ENCODE measurements at places on chromosomes 5 and 9. TPM values are rescaled to one million over a fixed set of nuclear protein-coding genes. Genes with fewer than 3 reads are reported as not detected.

Gene F2RL2
- 0.39 TPM for total RNA-seq

Gene SYNPO
- total RNA-seq: 5.4 TPM

Gene FOXD4L5
- not detected for total RNA-seq

Gene JMY
- 6.4 TPM for total RNA-seq

Gene ANKRD18A
- total RNA-seq: 1.1 TPM

Gene TMC1
- not detected for total RNA-seq

Gene SH2D3C
- not detected for total RNA-seq

Gene LIX1
- total RNA-seq: not detected

Gene PPP3R2
- total RNA-seq: not detected

Gene BARX1
- total RNA-seq: 1.5 TPM

Gene ENG
- 4.1 TPM for total RNA-seq

Gene PFN3
- not detected for total RNA-seq

Gene CDC25C
- 60.2 TPM for total RNA-seq

Gene TMEM250
- 49.5 TPM for total RNA-seq

Gene LCN9
- total RNA-seq: not detected

Gene SLCO6A1
- 0.48 TPM for total RNA-seq

Gene ELOVL7
- total RNA-seq: 8.3 TPM

Gene ADAMTS16
- total RNA-seq: 11.6 TPM

Gene STOML2
- total RNA-seq: 248 TPM

Gene MLANA
- total RNA-seq: not detected

Gene RHOBTB3
- 120 TPM for total RNA-seq

Gene ALDH7A1
- total RNA-seq: 27.4 TPM

Gene MARVELD2
- 3.8 TPM for total RNA-seq

Gene AJM1
- total RNA-seq: 0.18 TPM

Gene FAXDC2
- total RNA-seq: 0.12 TPM

Gene SIT1
- not detected for total RNA-seq

Gene LHX3
- total RNA-seq: not detected

Gene CYSRT1
- total RNA-seq: not detected

Gene WASHC1
- total RNA-seq: 3.8 TPM

Gene PCDHGA12
- not detected for total RNA-seq

Gene CCDC171
- 0.57 TPM for total RNA-seq

Gene NDST1
- total RNA-seq: 34.7 TPM

Gene FGD3
- total RNA-seq: 0.06 TPM

Gene GPR151
- not detected for total RNA-seq

Gene ENTREP1
- 0.74 TPM for total RNA-seq

Gene INSL6
- total RNA-seq: not detected

Gene AMBP
- 0.91 TPM for total RNA-seq

Gene SLC27A6
- 1.1 TPM for total RNA-seq

Gene PRLR
- 0.29 TPM for total RNA-seq

Gene INSYN2B
- 5.6 TPM for total RNA-seq

Gene NOXA1
- not detected for total RNA-seq

Gene SHB
- 27.4 TPM for total RNA-seq

Gene NUTM2G
- total RNA-seq: under 0.01 TPM

Gene SLC4A9
- total RNA-seq: not detected

Gene IFNA21
- not detected for total RNA-seq

Gene COL15A1
- 0.74 TPM for total RNA-seq

All from Daoy (cell line).